ENCODE measurements at places on chromosomes 2 and 18.

- DNase-seq = peak; percentile 25
Observed at GRCh38 chr18:67733088-67733487, 216.6 kb upstream of the DSEL start.

GRCh38 chr2:168705534-168706470 lies 96.6 kb upstream of the NOSTRIN start:
- DNase-seq = peak; percentile 31

DNA sequence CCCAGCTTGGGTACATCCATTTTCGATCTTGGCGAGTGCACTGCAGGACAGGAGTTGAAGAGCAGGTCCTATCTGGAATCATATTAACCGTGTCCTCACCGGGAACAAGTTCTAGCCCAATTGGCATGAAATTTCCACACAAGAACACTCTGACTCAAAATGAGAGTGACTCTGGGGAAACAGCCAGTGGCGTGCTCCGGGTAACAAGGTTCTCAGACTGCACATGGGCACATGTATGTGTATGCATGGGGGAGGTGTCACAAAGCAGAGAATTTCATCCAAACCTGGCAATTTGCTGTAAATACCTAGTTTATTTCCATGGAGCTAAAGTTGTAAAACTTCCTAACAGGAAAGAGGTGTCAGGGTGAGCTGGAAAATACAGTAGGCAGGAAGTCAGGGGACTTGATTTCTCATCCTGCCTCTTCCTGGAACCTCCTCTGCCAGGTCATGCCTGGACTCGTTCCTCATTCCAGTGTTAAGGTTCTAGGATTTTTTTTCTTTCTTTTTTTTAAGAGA lies 1.7 kb downstream of the TUBB6 start:
- DNase-seq = no peak

DNA sequence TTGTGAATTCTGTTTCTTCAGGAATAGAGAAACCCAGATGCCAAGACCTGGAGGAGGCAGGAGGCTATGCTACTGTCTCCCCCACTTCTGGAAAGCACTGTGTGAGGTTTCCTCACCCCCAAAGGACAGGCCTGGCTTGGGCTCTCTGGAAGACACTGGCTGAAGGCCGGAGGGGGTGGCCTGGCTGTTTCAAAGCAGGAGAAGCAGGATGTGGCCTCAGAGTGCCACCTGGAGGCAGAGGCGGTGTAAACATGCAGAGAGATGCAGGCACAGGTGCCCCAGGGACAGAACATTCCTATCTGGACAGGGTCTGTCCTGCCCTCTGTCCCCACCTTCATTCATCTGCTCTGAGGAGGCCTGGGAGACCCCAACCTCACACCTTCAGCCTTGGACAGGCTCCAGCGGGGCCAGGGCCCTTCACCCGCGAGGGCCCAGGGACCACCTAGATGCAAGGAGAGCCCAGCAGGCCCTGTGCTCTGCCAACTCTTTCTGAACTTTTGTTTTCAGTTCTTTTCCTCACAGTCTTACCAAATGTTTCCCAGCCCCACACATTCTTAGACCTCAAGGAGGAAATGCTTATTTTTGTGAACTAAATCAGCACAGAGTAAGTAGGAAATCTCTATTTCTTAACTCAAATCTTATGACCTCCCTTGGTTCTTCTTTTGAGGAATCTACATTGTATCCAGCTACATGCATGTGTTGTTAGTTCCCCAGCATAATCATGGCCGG lies 79.2 kb downstream of the LONRF2 start:
- DNase-seq = peak; percentile 67

DNA sequence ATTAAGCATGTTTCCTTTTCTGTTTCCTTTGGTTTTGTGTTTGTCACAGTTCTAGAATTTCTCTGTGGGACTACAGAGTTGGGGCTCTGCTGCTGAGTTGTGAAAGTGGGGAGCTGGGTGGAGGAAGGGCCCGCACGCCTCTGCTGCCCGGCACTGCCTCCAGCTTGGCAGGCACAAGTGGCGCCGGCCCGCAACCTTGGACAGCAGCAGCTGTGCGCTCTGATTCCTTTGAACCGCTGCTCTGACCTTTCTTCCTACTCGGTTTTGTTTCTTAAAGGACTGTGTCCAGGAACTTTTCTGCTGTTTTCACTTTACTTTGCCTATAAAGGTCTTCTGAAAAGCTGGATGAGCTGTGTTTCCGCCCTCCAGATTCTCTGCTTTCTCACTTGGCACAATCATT lies 137.6 kb upstream of the ALPP start:
- no peak for DNase-seq

DNA sequence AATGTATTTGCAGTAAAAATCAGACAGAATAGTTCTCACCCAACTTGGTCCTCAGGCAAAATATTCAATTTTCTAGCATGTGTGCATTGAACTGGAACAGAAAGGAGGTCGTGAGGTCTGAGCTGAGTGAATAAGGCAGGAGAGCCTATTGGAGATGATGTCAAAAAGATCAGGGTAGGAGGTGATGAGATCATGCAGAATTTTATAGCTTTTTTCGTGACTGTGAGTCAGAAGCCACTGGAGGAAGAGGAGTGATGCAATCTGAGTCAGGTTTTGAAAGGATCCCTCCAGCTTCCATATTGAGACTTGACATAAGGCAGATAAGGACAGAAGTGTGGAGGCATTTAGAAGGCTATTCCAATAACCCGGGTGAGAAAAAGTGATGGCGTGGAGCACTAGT lies 299.5 kb upstream of the SOX11 start:
- peak; percentile 27 for DNase-seq

GRCh38 chr18:45416168-45416567 lies 199.1 kb upstream of the SLC14A2 start:
- DNase-seq = no peak

DNA sequence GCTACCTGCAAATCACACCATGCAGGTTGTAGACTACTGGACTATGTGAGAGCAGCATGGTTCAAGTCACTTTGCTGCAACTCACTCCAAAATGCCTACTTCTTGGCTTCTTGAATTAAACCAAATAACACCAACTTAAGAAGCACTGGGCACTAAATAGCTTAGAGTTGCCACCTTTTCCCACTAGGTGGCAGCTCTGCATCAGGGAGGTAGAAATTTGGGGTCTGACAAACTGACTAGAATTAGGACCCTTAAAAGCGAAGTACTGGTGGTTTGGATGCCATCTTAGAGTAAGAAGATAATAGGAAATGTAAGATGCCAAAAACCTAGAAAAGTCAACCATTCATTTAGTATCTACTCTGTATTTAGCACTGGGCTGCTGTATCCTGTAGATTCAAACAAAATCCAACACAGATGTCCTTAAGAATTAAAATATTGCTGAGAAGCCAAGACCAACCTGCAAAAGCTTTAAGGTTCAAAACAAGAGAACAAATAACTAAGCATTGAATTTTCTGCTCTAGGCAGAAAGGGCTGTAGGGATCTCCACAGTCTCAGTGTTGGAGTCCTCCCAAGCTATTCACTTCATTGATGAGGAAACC lies 65.5 kb downstream of the CCBE1 start:
- peak; percentile 51 for DNase-seq

GRCh38 chr2:12970861-12971260 lies 254.1 kb downstream of the TRIB2 start:
- peak; percentile 88 for DNase-seq

DNA sequence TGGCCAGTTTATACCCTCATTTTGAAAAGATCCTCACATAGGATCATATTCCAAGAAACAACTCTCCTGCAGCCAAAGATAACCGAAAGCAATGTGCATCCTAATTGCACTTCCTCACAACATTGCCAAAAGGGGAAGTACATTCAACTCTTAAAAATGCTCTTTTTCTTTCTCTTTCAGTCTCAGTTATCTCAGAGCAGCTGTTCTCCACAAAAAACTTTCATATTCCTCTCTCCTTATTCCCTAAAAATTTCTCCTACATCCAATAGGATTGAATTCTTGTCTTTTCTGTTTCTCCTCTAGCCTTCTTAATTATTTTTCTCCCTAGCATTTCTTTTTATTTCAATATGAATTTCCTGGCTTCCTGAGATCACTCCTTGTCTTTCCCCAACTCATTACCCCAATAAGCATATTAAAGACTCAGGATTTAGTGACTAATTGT lies 7.4 kb upstream of the VRK2 start:
- peak; percentile 56 for DNase-seq

DNA sequence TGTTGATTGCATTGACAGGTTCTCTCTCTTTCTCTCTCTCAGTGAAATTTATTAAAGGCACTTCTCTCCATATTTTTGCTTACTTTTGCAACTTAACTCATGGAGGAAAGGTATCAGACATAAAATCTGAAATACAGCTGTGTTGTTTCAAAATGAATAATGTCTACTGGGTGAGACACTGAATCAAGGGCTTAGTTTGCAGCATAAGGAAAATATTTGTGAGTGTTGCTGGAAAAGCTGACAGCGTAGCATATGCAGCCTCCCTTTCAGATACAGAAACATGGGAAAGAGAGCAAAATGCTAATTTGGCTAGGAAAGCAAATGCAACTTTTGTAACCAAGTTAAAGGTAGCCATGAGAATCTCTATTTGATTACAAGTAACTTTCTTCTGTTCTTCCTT lies 81.5 kb upstream of the COL3A1 start:
- no peak for DNase-seq

DNA sequence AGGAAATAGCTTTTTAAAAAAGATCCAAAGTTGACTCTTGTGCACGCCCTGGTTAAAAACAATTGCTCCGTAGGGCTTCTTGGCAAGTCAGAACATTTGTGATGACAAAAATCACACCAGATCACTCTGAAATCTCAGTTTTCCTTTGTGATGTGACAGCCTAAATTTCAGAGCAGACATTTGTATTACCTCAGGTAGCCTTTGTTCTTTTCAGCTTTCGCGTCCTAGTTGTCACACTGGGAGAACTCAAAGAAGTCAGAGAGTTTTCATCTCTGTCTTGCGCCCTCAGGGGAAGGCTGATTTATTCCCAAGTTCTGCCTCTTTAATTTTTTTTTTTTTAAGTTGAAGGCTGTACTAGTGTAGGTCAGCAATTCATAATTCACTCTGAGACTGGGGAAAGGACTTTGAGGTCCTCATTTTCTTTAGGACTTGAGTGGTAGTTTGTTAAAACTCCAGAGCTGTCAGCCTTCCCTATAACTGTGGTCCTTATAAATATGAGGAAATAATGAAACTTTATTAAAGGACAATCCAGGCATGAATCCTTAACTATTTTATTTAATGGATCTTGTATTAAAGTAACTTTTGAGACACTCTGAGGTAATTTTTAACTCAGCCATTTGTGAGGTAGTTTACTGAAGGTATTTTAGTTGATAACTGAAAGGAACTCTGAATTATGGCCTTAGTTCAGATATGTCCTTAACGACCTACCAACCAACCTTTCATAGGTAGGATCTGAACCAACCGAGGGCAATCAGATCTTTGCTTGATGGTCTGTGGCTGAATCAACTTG lies 525.1 kb upstream of the FAM98A start:
- DNase-seq = no peak

- DNase-seq = no peak
Observed at GRCh38 chr2:60886991-60887390, 5.6 kb downstream of the REL start.

DNA sequence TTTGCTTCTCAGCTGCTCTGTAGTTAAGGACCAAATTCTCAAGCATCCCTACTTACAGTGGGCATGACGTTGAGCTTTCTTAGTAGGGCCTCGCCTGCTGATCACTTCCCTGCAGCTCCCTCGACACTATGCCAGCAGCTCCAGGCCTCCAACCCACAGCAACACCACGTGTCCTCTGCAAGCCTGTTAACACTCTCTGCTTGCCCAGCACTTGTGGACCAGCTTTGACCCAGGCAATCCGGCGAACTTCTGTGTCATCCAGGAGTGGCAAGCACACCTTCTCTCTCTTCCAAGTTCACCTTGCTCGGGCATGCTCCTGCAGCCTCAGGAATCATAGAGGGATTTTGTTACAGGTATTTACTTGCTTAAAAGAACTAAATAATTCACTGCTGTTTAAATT lies 138.6 kb upstream of the FHL2 start:
- DNase-seq = no peak

GRCh38 chr2:100845141-100845991 lies 25.4 kb downstream of the NPAS2 start:
- DNase-seq = no peak

- no peak for DNase-seq
Observed at GRCh38 chr18:23243178-23243577, 107.9 kb downstream of the CABLES1 start.

GRCh38 chr2:70928366-70928765 lies 7.3 kb upstream of the ATP6V1B1 start:
- DNase-seq = no peak

DNA sequence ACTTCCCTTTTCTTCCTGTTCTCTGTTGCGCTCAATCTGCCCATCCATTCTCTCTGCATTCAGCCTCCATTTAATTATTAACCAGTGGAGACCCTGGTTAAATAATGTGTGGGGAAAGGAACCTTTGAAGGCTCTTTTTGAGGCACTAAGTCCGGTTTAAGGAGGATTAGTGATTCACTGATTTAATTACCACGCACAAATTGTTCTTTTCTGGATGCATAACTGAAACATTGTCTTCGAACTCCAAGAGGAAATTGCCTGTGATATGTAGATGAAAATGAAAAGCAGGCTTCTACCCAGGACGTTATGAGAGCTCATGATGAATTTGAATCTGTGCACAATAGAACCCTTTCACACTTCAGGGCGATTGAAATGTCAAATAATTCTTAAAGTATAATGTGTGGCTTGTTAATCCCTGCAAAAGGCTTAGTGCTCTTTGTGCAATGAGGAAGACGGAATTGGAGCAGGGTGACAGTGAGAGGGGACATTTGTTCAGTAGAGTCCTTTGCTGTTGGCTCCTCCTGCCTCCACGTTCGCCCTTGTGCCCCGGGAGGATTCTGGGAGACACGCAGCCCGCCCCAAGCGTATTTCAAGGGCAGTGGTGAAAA lies 51.1 kb upstream of the ZNF236 start:
- no peak for DNase-seq

- DNase-seq = peak; percentile 96
Observed at GRCh38 chr2:160387558-160388262, 105.9 kb downstream of the RBMS1 start.

- DNase-seq = peak; percentile 61
Observed at GRCh38 chr18:36572135-36572856, 256.5 kb downstream of the TPGS2 start.

DNA sequence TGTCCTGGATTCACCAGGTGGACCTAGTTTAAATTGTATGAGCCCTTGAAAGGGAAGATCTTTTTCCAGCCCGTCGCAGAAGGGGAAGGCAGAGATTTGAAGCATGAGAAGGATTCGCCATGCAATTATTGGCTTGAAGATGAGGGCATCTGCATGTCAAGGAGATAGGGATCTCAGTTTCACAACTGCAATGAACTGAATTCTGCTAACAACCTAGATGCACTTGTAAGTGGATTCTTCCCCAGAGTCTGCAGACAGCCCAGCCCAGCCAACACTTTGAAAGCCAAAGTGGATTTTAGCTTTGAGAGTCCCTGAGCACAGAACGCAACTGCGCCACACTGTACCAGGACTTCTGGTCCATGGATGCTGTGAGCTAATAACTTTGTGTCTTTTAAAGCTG lies 286.0 kb downstream of the TSN start:
- no peak for DNase-seq
